ENCODE measurements at places on chromosomes 2 and 18. TPM values are rescaled to one million over a fixed set of nuclear protein-coding genes. Genes with fewer than 3 reads are reported as not detected.

Gene MALT1
- 17.3 TPM for total RNA-seq

Gene UPP2
- not detected for total RNA-seq

Gene SPATA3
- total RNA-seq: not detected

Gene GATA6
- total RNA-seq: 26.6 TPM

Gene VWC2L
- not detected for total RNA-seq

Gene FSIP2
- 0.29 TPM for total RNA-seq

Gene RTTN
- total RNA-seq: 8.1 TPM

Gene RAX
- total RNA-seq: not detected

All from mesenteric fat pad (tissue), 1 donor.